ENCODE measurements at places on chromosomes 3 and 15.

DNA sequence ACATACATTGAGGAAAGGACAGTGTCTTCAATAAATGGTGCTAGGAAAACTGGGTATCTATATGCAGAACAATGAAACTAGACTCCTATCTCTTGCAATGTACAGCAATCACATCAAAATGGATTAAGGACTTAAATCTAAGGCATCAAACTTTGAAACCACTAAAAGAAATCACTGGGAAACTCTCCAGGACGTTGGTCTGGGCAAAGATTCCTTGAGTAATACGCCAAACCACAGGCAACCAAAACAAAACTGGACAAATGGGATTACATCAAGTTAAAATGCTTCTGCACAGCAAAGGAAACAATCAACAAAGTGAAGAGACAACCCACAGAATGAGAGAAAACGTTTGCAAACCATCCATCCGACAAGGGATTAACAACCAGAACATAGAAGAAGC lies 14.5 kb downstream of the LAMP3 start:
- DNase-seq = no peak

- DNase-seq = no peak
These were observed 40.9 kb downstream of the KLHL18 start for GRCh38 chr3:47323431-47324277.

DNA sequence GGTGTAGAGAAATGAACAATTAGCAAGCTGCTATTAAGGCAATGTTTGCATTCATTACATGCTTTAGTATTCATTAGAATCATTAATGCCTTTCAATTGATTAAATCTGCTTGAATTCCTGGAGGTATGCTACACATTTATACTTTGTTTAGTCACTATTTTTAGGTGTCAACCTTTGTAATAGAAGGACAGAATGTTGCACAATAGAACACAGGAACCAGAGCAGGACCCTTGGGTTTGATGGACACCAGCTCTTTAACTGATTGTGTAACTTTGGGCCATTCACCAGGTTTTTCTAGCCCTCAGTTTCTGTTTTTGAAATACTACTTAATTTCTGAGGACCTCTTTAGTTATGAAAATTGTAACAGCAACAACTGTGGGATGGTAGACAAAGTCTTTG lies 317.6 kb upstream of the UMPS start:
- no peak for DNase-seq

- DNase-seq = no peak
These were observed 79.8 kb downstream of the SHQ1 start for GRCh38 chr3:72768481-72768880.

GRCh38 chr3:146052791-146053310 lies 108.1 kb downstream of the PLOD2 start:
- no peak for DNase-seq

GRCh38 chr15:101063891-101064794 lies 145.0 kb downstream of the LRRK1 start:
- no peak for DNase-seq

DNA sequence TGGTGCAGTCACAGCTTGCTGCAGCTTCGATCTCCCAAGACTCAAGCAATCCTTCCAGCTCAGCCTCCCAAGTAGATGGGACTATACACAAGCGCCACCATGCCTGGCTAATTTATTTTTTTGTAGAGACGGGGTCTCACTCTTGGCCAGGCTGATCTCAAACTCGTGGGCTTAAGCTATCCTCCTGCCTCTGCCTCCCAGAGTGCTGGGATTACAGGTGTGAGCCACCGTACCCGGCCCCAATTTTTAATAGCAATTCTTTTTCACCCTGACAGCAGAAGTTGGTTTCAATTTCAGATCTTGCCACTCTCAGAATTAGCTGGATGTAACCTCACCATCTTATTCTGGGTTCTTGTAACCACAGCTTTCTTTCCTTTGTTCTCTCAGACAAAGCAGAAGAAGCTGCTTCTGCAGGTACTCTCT lies 64.8 kb downstream of the TRIM71 start:
- DNase-seq = no peak
